ENCODE measurements at places on chromosomes 5 and 9.

DNA sequence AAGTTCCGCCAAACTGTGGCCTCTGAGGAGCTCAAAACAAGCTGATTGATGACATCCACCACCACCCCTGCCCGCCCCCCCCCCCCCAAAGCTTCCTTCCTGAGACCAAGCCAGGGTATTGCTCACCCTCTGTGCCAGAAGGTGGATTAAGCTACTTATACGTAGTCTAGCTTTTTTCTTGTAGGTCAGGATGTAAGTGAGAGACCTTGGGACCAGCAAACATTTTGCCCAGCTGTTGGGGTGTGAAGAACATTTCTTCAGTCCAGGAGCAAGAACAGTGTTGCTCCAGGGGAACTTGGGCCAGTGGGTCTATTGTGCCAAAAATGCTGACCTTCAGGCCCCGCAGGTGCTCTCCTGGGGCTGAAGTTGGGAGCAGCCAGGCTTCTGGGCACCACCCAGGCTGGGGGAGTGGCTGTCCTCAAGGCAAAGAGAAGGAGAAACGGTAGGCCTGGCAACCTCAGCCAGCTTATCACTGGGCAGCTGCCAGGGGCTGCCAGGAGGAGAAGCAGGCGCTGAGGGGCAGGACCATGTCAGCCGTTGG lies 18.0 kb downstream of the NEURL1B start:
- DNase-seq: no peak

DNA sequence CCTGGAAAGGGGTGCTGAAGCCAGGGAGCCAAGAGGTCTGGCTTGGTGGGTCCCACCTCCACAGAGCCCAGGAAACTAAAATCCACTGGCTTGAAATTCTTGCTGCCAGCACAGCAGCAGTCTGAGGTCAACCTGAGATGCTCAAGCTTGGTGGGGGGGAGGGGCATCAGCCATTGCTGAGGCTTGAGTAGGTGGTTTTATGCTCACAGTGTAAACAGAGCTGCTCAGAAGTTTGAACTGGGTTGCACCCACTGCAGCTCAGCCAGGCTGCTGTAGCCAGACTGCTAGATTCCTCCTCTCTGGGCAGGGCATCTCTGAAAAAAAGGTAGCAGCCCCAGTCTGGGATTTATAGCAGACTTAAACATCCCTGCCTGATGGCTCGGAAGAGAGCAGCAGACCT lies 55.5 kb upstream of the FBXL17 start:
- no peak for DNase-seq

GRCh38 chr5:154571325-154572035 lies 93.5 kb upstream of the HAND1 start:
- no peak for DNase-seq

DNA sequence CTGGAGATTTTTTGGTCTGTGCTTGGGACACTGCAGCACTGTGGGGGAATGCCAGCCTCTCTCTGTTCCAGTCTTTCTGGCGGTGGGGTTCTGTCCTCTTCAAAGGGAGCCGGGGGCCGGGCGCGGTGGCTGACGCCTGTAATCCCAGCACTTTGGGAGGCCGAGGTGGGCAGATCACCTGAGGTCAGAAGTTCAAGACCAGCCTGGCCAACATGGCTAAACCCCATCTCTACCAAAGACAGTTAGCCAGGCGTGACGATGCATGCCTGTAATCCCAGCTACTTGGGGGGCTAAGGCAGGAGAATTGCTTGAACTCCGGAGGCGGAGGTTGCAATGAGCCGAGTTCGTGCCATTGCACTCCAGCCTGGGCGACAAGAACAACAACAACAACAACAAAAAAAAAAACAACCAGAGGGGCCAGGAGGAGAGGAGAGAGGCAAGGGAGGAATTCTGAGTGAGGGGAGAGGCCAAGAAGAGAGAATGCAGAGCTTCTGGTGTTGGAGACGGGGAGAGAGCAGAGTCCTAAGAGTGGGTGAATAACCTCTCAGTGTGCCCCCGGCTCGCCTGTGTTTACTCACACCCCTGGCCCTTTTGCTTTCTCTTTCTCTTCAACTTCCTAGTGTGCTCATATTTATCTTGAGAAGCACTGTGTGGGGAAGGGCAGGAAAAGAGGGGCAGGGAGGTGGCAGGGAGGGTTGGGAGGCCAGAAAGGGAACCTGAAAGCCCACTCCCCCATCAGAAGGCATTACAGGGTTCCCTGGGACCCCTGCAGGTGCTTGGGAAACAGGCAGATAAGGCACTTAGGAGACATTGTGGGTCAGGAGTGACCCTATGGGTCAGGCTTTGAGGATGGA lies 3.2 kb upstream of the SET start:
- DNase-seq: no peak

DNA sequence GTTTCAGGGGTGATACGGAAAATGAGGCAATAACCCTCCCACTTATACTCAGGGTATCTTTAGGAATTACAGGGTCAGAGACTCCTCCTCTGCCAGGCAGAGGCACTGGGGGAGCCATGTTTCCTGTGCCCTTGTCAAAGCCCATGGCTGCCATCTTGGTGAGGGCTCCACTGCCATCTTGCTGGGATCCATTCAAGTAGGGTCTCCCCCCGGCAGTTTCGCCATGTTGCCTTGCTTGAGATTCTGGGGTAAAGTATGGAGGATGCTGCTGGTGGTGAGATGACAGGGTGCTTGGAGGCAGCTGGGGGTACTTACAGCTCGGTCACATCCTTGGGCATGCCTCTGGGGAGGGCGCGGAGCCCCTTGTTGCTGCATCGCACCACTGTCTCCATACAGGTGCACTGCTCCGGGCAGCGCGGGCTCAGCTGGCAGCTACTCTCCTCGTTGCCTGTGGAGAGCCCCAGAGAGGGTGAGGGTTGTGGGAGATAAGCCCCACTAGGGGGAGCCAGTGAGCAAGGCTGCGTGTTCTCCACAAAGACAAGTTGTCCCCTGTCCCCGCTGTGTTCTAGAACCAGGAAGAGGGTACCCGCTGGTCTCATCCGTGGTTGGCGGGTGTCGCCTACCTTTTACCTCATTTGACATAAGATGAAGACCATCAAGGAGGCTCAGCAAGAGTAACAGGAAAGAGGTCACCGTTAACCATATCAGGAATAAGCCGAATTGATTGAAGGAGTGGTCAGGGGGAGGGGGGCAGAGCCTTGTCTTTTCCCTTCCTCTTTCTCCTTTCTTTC lies 169.0 kb upstream of the PANK3 start:
- no peak for DNase-seq

GRCh38 chr9:99515093-99515492 lies 293.0 kb downstream of the SEC61B start:
- DNase-seq: no peak

GRCh38 chr9:84694248-84694647 lies 24.7 kb downstream of the NTRK2 start:
- DNase-seq: no peak

DNA sequence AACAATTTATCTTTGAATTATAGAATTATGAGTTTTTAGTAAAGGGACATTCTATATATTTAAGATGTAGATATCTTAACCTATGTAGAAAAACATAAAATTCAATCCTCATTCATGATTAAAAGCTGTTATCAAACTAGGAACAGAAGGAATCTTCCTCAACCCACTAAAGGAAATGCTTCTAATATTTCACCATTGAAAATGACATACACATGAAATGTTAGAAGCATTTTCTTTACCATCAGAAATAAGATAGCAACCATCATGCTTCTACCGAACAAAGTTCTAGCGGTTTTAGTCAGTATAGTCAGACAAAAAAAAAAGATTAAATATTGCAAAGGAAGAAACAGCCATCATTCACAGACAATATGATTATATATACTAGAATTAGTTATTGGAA lies 32.2 kb downstream of the SHOC1 start:
- no peak for DNase-seq

- DNase-seq: no peak
Observed at GRCh38 chr5:164255598-164256213, 750.3 kb downstream of the MAT2B start.

GRCh38 chr9:92775466-92775865 lies 10.8 kb upstream of the BICD2 start:
- DNase-seq: no peak

DNA sequence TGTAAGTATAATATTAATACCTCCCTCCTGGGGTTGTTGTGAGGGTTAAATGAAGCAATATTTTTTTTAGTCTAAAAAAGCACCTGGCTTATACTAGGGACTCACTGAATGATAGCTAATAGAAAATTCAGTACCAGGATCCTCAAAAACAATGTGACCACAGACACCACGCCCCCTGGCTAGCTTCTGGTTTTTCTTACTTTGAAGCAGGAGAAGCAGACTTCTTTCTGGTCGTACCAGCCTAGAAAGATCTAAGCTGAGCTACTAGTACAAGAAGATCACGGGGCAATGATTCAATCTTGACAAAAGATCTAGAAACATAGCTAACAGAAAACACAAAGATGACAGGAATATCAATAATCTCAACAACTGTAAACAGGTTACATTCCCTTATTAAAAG lies 218.5 kb upstream of the SLC30A5 start:
- no peak for DNase-seq

GRCh38 chr9:36051317-36051716 lies 14.6 kb downstream of the RECK start:
- DNase-seq: no peak

GRCh38 chr5:1104327-1105006 lies 7.4 kb downstream of the SLC12A7 start:
- no peak for DNase-seq

DNA sequence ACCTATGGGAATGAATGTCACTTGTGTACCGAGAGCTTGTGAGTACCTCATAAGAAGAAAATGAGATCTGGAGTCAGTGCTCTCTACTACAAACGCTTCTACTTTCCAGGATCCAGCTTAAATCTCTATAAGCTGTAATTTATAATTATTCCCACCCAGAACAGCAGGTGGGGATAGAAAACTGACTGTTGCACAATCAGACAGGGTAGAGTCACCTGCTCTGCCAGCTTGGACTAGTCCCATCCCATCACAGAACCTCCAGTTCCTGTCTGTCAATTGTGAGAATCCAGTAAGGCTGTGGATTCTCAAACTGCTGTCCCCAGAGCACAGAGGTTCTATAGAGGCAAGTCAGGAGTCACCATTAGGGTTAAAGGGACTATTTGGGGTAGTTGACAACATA lies 2.0 kb downstream of the SPINK7 start:
- DNase-seq: no peak

- DNase-seq: no peak
Observed at GRCh38 chr5:76178913-76179312, 95.7 kb downstream of the SV2C start.

- no peak for DNase-seq
Observed at GRCh38 chr9:92266486-92266885, 27.0 kb downstream of the IARS1 start.

DNA sequence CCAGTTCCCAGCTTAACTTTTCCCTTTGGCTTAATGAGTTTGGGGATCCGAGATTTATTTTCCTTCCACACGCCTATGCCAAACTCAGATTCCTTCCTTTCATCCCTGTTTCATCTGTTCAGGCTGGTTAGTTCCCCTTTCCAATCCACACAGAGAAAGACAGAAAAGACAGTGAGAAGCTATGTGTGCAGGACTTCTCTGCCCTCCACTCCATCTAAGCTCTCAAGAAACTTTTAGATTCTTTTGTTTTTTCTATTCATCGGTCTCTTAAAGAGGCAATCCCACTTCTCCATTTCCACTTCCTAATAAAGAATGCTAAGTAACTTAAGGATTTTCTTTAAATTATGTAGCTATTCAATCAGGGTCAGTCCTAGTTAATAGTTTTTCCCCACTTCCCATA lies 11.2 kb downstream of the ITGA1 start:
- peak; percentile 13 for DNase-seq

DNA sequence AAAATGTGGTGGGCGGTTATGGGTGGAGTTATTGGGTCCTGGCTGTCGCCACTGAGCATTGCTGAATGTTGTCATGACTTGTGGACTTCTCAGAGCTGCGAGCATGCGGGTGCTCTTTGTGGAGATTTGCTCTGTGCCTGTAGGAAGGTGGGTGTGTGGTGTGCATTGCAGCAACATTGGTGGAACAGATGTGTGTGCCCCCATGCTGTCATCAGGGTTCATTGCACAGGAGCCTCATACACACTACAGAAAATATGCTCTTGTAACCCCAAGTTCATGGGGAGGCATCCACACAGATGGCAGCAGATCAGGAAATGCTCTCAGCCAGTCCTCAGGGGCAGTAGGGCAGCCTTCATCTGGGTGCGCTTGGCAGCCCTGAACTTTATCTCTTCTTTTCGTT lies 55.9 kb upstream of the PHF2 start:
- no peak for DNase-seq

GRCh38 chr5:124806373-124807077 lies 60.1 kb upstream of the ZNF608 start:
- DNase-seq: peak; percentile 71

DNA sequence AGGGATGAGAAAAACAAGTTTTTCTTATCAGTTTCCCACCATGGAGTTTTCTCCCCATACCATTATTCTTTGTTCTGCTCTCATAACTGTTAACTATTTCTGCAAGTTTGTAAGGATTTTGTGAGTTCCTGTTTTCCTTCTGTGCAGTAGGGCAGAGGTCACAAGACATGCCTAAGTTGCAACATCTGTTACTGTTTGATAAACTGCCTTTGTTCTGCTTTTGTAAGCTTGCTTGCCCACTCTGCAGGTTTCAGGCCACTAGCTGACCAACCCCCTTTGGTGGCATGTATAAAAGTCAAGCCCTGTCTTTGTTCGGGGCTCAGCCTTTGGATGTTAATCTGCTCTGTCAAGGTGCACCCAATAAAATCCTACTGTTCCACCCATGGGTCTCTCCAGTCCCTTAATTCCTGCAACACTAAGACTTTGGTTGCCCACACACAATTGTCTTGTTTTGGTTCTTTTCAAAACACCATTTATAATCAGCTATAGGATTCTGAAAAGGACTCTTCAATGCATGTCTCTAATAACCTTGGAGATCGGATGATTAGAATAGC lies 545.4 kb downstream of the CDH9 start:
- no peak for DNase-seq
